Activated T-helper 1 cell treated with anti-CD3 and anti-CD28 coated beads, Interleukin-12 subunit alpha, Interleukin-12 subunit beta, Interleukin-2, Interleukin-4 antibody, amounts not matched to agents 30 ng/mL and 10 ng/mL and 1 ng/mL, durations not matched to agents 14 hours and 24 hours and 36 hours (primary cell): ENCODE measurements at places on chromosomes 1 and 21. TPM values are rescaled to one million over a fixed set of nuclear protein-coding genes. Genes with fewer than 3 reads are reported as not detected.

The RNU1-1 gene
- total RNA-seq: 2,178 and 3,041 TPM in 2 replicates

The HCN3 gene
- total RNA-seq: 2.5 and 3.3 TPM in 2 replicates

The CLCA4 gene
- not detected in 2 replicates for total RNA-seq

The SLAMF9 gene
- total RNA-seq: not detected in 2 replicates

The CYP4Z1 gene
- total RNA-seq: not detected in 2 replicates

The MATN1 gene
- 0.42 and 0.70 TPM in 2 replicates for total RNA-seq

The C1orf185 gene
- total RNA-seq: not detected in 2 replicates

The ASCL5 gene
- total RNA-seq: not detected in 2 replicates

The KLHDC9 gene
- total RNA-seq: not detected in 2 replicates

The ADAM30 gene
- not detected in 2 replicates for total RNA-seq

The C21orf58 gene
- total RNA-seq: 26.7 and 26.9 TPM in 2 replicates

The FCRL6 gene
- not detected in 2 replicates for total RNA-seq

The LAPTM5 gene
- 199 and 214 TPM in 2 replicates for total RNA-seq

The TMEM82 gene
- not detected in 2 replicates for total RNA-seq

The RAB3B gene
- total RNA-seq: 0.05 TPM in 2 replicates

The RIPK4 gene
- total RNA-seq: not detected in 2 replicates

The COL24A1 gene
- total RNA-seq: 0.05 TPM in 1 of 2 replicates, not detected in the other

The TRIM17 gene
- total RNA-seq: 1.4 and 1.7 TPM in 2 replicates

The WLS gene
- 0.70 TPM in 1 of 2 replicates, not detected in the other for total RNA-seq

The ALX3 gene
- not detected in 2 replicates for total RNA-seq

The ADAMTS4 gene
- 0.23 and 0.24 TPM in 2 replicates for total RNA-seq

The OPRD1 gene
- total RNA-seq: 0.05 TPM in 1 of 2 replicates, not detected in the other

The CASQ2 gene
- not detected in 2 replicates for total RNA-seq

The CCDC17 gene
- 2.5 and 2.8 TPM in 2 replicates for total RNA-seq

The SPATA21 gene
- total RNA-seq: not detected in 2 replicates

The HSD3B1 gene
- not detected in 2 replicates for total RNA-seq

The FCGR3B gene
- total RNA-seq: not detected in 2 replicates

The PCP4L1 gene
- total RNA-seq: 0.20 TPM in 1 of 2 replicates, not detected in the other

The FAM177B gene
- total RNA-seq: 0.49 TPM in 1 of 2 replicates, not detected in the other

The CRNN gene
- total RNA-seq: not detected in 2 replicates

The KIF2C gene
- 68.7 and 72.9 TPM in 2 replicates for total RNA-seq

The FCRL4 gene
- not detected in 2 replicates for total RNA-seq

The LMX1A gene
- not detected in 2 replicates for total RNA-seq

The NBPF10 gene
- total RNA-seq: 3.6 and 3.7 TPM in 2 replicates

The TTC3 gene
- 61.8 and 69.3 TPM in 2 replicates for total RNA-seq

The OR2AJ1 gene
- not detected in 2 replicates for total RNA-seq

The CELA3B gene
- not detected in 2 replicates for total RNA-seq

The NEK2 gene
- 13.9 and 18.9 TPM in 2 replicates for total RNA-seq

The DMRTA2 gene
- not detected in 2 replicates for total RNA-seq

The HES5 gene
- not detected in 2 replicates for total RNA-seq

The CELA2A gene
- total RNA-seq: not detected in 2 replicates

The PGBD5 gene
- not detected in 2 replicates for total RNA-seq

The ARHGEF10L gene
- not detected in 2 replicates for total RNA-seq

The TAL1 gene
- total RNA-seq: not detected in 2 replicates

The AK5 gene
- total RNA-seq: 0.39 TPM in 1 of 2 replicates, not detected in the other

The OR2L2 gene
- total RNA-seq: 0.07 and 0.08 TPM in 2 replicates

The CELA3A gene
- not detected in 2 replicates for total RNA-seq

The LRP8 gene
- 78.8 and 87.4 TPM in 2 replicates for total RNA-seq

The FAM151A gene
- total RNA-seq: not detected in 2 replicates

The C1orf105 gene
- total RNA-seq: not detected in 2 replicates
